ENCODE measurements at places on chromosomes 3 and 15.

GRCh38 chr3:57985176-57985983, 22.8 kb upstream of the FLNB start:
- DNase-seq = no peak

GRCh38 chr15:40301467-40302179, 6.1 kb downstream of the PLCB2 start:
- no peak for DNase-seq

GRCh38 chr3:69607466-69608305, 131.6 kb upstream of the MITF start:
- DNase-seq = no peak

GRCh38 chr3:132519914-132520313, 77.2 kb upstream of the ACKR4 start:
- DNase-seq = no peak

- DNase-seq = no peak
These were observed 9.3 kb downstream of the EIF4G1 start for GRCh38 chr3:184323696-184324095.

DNA sequence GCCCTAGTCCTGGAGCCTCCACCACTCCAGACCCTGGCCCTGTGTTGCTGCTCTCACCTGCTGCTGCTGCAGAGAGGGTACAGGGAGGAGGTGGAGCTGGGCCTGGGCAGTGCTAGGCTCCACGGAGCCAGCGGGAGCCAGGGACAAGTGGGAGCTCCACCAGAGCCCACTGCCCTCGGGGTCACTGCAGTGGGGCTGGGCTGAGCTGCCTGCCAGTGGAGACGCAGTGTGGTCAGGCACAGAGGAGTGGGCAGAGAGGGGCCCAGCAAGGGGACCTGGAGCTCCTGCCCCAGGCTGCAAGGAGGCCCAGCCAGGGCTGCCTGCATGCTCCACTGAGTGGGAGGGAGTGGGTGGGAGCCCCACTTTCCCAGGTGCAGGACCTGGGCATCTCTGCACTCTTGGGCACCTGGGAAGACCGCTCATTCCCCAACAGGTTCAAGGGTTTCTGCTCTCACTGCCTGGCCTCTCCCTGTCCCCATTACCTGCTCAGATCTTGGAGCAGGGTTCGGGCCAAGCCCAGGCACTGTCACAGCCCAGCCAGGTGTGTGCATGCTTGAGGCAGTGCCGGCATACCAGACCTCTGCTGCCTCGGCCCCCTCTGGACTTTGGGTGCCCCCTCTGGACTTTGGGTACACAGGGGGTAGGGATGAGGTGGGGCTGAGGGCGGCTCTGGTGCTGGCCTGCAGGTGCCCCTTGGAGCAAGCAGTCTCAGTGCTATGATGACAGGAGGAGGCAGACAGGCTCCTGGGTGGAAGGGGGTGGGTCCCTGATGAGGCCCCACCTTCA, 308.0 kb downstream of the DOCK3 start:
- no peak for DNase-seq

DNA sequence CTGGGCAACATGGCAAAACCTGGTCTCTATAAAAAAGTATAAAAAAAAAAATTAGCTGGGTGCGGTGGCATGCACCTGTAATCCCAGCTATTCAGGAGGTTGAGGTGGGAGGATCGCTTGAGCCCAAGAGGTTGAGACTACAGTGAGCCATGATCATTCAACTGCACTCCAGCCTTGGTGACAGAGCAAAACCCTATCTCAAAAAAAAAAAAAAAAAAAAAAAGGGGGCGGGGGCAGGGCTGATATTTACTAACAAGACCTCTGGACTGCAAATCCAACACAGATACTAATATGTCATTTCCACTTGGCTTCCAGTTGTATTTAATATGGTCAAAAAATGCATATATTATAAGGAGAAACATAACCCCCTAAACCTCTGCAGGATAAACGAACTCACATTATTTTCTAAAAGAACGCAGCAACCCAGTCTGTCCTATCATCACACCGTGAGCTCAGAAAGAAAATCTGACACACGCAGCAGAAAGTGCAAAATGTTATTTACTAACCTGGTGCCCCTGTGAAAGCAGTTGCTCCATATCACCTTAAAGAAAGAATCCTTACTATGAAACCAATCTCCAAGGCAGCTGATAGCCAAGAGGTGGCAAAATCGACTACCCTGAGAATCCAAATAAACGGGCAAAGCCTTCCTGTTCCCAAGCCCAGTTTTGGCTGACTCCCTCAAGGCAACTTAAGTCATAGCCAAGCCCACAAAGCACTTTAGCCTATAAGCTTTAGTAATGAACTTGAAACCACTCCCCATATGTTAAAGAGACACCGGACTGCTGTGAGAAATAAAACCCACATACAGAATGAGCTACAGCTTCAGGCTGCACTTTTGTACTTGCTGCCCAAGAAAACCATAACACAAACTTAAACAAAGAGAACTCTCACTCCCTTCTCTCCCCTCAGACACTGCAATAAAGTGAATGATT, 39.3 kb downstream of the PLD1 start:
- DNase-seq = no peak

GRCh38 chr3:155286736-155287135, 6.7 kb downstream of the STRIT1 start:
- DNase-seq = no peak

DNA sequence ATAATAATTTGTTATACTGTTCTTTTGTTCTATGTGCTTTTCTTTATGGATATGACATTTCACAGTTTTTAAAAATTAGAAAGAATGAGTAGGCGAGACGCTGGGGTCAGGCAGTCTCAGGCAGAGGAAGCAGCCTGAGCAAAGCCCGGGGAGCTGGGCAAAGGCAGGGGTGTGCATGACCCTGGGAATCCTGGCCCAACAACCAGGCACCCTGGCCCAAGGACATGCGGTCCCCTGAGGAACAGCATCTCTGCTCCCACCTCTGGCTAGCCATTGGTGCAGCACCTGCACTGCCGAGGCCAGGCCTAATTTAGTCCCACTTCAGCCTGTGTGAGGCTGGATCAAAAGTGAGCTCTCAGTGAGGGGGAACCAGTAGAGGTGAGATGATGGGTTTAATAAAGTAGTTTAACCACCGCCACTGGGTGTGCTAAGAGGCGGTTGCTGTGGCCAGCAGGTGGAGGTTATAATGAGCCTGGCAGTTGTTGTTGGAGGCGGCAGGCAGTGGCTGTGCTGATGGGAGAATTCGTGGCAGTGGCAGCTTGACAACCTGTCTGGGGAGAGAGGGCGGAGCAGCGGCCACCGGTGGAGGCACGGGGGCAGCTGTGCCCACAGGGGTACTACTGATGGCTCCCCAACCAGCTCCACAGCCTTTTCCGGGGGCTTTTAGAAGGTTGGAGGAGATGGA, 41.5 kb downstream of the PRKCD start:
- no peak for DNase-seq

DNA sequence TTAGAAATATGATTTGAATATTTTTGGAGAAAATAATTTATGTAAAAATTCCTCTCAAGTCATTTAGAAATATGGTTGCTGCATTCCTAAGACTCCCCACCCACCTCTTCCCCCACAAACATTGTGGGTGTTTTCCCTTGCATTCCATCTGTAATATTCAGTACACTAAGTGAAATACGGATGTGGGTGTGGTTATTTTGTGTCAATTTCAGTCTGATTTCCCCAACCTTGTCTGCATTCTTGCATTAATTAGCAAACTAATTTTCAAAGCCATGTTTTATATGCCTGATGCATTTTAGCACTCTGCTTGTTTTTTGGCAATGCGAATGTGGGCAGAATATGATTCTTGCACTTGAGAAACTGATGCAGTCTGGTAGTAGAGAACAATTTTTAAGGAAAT, 408.3 kb upstream of the RGMA start:
- DNase-seq = no peak

- DNase-seq = no peak
These were observed 62.1 kb downstream of the CYFIP1 start for GRCh38 chr15:22918056-22918455.

DNA sequence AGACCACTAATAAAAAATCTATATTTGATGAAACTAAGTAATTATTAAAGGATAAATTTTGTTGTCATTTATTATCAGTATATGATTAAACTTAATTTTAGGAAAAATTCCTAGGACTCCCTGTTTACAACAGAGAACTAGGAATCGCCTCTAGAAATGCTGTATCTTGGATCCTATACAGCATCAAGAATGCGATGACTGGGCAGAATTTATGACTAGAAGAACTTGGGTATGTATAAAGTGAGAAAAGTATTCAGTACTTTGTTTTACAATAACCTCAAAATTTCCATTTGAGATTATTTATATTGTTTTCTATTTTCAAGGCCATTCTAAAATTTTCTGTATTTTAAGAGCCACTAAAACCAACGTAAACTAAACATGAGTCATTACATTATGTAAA, 82.3 kb upstream of the AGTR1 start:
- DNase-seq = no peak

- no peak for DNase-seq
These were observed 38.5 kb upstream of the CTDSPL start for GRCh38 chr3:37823189-37823588.

DNA sequence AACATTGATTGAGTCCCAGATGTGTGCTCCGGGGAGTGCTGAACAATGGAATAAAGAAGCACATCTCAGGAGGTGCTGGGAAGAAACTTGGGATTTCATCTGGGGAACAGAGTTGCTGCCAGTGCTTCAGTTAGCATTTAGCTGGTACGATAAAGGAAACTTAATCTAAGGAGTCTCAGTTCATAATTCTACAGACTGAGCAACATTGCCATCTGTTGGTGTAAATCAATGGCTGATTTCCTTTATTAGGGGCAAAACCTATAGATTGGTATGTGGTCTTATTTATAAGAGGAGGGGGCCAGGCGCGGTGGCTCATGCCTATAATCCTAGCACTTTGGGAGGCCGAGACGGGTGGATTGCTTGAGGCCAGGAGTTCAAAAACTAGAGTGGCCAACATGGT, 8.9 kb downstream of the MKRN2OS start:
- no peak for DNase-seq

GRCh38 chr3:182078316-182078715, 366.6 kb downstream of the SOX2 start:
- no peak for DNase-seq

- no peak for DNase-seq
These were observed 6.2 kb downstream of the PLA2G4D start for GRCh38 chr15:42087926-42088800.

DNA sequence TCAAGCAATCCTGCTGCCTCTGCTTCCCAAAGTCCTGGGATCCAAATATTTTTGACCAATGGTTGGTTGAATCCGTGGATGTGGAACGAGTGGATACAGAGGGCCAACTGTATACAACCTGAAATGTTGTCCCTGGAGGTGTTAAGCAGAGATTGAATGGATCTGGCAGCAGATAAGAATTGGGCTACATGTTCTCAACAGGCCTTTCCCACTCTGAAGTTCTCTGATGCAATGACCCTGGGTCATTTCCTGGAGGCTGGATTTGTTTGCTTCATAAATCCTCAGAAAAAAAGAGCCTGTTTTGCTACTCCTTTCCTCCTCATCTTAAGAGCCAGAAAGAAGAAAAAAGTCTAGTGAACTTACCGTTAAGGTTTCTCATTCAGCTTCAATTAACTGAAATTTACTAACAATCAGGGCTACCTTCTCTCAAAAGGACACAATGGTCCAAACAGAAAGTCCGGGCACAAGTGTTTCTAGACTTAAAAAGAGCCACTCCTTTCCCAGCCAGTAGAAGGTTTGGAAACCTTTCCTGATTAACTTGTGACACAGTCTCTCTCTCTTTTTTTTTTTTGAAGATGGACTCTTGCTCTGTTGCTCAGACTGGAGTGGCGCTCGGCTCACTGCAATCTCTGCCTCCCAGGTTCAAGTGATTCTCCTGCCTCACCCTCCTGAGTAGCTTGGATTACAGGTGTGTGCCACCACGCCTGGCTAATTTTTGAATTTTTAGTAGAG, 6.5 kb downstream of the ARHGEF3 start:
- no peak for DNase-seq

GRCh38 chr3:140187656-140188221, 252.8 kb downstream of the CLSTN2 start:
- no peak for DNase-seq

DNA sequence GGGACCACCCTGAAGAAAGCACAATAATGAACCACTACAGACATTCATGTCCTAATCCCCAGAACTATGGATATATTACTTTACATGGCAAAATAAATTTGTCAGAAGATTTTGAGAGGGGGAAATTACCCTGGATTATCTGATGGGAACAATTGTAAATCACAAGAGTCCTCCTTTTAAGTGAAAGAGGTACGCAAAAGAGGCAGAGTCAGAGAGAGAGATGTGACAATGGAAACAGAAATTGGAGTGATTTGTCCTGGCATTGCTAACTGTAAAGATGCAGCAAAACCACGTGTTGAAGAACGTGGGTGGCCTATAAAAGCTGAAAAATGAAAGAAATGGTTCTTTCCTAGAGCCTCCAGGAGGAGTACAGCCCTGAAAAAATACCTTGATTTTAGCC, 1121.4 kb upstream of the ALCAM start:
- DNase-seq = no peak

- no peak for DNase-seq
These were observed 22.3 kb upstream of the ZBTB38 start for GRCh38 chr3:141346007-141346406.

GRCh38 chr15:38860674-38861073, 296.1 kb upstream of the RASGRP1 start:
- no peak for DNase-seq

- DNase-seq = no peak
These were observed 59.3 kb downstream of the PIK3R4 start for GRCh38 chr3:130687327-130687726.

DNA sequence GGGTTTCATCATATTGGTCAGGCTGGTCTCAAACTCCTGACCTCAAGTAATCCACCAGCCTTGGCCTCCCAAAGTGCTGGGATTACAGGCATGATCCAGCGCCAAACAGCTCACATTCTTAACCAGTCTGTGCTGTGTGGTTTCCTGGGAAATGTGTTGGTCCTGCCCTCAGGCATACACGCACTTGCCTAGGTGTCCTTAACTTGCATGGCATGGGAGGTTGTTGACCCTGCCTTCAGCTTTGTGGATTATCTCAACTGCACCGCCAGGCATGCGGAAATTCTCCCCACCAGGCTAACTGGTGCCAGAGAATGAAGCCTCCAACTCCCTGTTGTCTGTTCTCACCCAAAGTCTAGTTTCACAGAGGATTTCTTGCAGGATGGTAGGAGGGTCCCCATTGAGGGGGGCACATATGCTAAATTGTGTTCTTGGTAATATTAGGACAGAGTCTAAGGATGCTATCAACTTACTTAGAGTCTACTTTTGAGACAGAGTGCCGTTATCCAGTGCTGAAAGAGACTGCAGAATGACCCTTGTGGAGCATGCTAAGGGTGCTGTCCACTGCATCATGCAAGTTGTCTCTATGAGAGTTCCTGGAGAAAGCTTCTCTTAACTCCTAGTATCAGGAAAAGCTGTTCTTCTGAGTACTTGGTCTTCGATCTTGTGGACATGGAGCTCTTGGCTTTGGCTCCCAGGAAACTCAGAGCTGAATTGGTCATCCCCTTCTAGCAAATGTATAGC, 61.6 kb upstream of the EIF1B start:
- no peak for DNase-seq

DNA sequence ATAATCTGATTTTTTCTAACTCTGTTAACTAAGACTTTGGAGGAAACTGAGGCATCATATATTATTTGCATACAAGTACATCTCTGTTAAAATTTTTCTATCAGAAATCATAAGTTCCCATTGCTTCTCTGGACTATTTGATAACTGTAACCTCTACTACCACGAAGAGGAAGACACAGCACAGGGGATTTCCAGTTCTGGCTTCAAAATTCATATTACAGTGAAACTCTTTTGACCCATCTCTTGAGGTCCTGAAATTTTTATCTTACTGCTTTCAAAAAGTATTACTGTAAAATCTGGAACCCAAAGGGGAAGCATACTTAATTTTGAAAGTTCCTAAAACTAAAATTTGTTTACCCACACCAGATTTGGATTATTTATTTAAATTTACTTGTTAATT, 4.2 kb downstream of the PLSCR1 start:
- no peak for DNase-seq

GRCh38 chr15:40248006-40248783, 9.3 kb downstream of the PAK6 start:
- no peak for DNase-seq

All from NCI-H748 treated with DMSO at 0.1 percent for 48 hours (cell line).